ENCODE measurements at places on chromosomes 16 and 17. TPM values are rescaled to one million over a fixed set of nuclear protein-coding genes. Genes with fewer than 3 reads are reported as not detected.

The AXIN2 gene
- 9.0 TPM for total RNA-seq

The GAS7 gene
- 8.7 TPM for total RNA-seq

The ITGA2B gene
- total RNA-seq: not detected

The KRT28 gene
- not detected for total RNA-seq

The NPTX1 gene
- not detected for total RNA-seq

The OTOP2 gene
- not detected for total RNA-seq

All from MG63 (cell line).